Tibial nerve (tissue), 4 donors: ENCODE measurements at places on chromosomes 3 and 15.

DNA sequence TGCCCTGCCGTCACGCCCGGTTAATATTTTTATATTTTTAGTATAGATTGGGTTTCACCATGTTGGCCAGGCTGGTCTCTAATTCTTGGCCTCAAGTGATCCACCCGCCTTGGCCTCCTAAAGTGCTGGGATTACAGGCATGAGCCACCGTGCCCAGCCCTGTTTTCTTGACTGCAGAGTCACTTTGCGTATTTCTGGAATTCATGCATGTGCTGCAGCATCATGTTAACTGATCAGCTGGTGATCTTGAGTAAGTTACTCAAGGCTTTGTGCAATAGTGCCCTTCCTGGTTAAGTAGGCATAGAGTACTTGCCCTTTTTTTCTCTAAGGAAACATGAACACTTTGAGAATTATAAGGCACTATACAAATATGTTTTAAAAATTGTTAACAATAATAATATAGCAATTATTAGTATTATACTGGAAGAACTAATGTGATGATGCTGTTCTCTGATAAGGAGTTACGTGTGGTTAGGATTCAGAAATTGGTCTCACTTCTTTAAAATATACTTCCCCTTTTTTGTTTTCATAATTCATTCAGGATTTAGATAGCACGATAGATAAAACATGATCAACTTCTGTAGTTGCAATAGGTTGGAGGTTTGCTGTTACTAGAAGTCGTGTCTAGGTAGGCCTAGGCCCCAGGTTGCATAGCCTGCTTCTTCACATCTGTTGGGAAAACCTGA lies 33.6 kb downstream of the GPR171 start:
- DNase-seq, result peak; percentile 49

DNA sequence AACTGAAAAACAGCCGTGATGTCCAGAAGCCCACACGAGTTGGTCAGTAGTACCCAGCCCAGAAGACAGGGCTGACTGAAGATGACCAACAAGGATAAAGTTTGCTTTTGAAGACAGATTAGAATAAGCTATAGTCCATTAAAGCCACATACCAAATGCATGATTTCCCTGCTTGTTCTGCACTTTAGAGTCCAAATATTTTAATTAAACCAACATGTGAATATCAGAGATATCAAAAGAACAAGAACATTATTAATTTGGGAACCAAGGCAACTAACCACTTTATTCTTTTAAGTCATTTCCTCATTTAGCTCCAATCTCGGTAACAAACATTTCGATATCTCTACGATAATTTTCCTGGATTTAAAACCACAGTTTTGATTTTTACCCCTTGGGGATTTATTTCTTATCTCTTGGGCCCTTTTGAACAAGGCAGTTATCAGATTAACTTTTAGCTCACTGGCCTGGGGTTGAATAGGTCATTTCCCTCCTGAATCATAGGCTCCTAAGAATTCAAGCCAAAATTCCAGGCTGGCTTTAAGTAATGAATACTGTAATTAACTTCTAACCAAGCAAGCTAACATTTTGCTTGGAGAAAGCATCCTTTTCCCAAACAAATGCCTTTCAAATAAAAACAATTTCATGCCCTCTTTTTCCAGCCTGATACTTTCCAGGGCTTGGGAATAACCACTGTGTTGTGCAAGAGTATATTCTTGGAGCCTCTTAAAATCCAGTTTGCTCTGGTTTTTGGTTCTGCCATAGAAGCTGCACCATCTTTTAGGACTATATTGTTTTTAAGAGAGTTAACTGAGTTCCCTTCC lies 102.9 kb upstream of the NR2E3 start:
- no peak for DNase-seq

GRCh38 chr3:27483117-27484014 lies 818 bp downstream of the SLC4A7 start:
- peak; percentile 61 for DNase-seq

DNA sequence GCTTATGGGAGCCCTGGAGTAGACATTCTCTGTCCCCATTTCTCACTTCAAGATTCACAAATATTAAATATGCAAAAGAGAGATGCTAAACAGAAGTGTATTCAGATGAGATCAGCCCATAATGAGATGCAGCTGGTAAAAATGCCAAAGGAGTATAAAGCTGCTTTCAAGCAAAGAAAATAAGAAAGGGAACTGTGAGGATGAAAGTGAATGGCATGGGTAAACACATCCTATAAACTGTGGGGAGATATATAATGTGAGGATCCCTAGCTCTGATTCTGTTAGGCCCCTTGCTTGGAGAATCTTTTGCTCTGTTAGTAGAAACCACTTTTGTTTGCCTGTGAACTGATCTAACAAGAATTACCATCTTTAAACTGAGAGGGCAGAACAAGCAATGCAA lies 396.6 kb downstream of the SOX2 start:
- no peak for DNase-seq

- DNase-seq, result no peak
Measured at GRCh38 chr15:49199666-49200065, 29.6 kb downstream of the GALK2 start.

DNA sequence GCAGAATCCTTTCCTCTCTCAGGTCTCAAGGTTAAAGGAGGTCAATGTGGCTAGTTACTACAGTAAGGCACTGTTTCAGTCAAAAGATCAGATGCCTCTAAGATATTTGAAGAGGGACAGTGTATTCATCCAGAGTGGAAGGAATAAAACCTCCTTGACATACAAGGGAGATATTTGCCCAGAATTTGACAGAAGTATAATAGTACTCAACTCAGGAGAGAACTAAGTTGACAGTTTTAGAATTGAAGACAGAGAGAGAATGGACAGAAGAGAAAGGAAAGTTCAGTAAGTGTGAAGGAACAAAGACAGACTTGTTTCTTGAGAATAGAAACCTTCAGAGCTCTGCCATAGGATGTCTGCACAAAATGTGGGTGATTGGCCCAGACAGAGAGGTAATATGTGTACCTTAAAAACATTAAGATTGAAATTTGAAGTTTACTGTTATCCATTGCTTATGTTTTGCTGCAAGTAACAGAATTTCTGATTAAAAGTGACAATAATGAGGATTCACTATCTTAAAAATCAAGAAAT lies 507.1 kb downstream of the IGSF11 start:
- no peak for DNase-seq
